Stimulated activated CD8-positive, alpha-beta memory T cell treated with anti-CD3 and anti-CD28 coated beads, Interleukin-7, amount 100 ng/mL, for 48 hours (primary cell): ENCODE measurements at places on chromosomes 4 and X.

DNA sequence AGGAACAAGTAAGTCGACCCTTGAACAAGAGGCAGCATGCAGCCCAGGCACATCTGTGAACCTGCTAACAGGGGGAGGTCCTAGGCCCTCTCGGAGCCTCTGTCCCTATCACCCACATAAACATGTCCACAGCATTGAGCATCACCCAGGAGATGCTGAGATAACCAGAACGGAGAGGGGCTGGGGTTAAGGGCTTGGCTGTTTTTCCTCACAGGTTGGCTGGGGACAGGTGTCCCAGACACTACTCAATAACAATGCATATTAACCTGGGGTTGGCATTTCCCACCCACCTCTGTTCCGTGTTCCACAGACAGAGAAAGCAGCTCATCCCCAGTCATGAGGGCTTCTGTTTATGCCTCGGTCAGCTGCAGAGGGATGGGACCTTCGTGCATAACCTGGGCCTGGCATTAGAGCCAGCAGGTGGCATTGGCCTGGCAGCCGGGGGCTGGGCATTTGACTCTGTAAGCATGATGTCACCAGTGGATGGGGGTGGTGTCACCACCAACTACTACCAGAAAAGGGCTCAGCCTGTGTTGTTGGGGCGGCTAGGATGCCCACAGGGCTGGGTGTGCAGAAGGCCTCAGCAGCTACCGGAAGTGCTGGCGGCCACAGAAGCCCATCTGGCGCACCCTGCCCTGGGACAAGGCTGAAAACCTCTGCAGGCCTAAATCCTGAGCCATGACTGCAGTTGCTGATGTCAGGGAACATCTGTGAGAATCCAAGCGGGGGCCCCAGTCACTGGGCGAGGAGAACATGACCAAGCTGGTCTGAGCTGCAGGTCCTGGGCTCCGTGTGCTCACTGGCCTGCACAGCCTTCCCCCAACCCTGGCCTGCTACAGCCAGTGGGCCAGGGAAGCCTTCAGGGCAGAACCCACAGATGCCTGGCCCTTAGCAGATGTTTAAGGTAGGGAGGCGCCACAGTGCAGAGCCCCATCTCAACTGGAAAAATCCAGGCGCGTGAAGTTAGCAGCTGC is 351.4 kb downstream of the NR3C2 start:
- DNase-seq, result no peak

- DNase-seq, result no peak
These were observed 84.5 kb downstream of the PRKG2 start for GRCh38 chr4:81130569-81130968.

DNA sequence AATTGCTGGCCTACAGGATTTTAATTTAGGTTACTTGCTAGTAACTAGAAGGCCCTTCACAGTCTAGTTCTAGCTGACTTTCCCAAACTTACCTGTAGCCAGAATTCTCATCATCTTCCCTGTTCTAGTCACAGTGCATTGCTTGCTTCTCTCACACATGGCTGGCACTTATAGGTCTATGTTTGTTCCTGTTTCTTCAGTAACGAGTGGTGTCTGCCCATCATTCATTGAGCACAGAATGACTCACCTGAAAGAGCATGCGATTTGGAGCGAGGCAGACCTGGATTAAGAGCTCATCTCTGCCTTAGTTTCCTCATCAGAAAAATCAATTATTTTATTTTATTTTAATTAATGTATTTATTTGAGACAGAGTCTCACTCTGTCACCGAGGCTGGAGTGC is 201.7 kb upstream of the ANK2 start:
- no peak for DNase-seq

DNA sequence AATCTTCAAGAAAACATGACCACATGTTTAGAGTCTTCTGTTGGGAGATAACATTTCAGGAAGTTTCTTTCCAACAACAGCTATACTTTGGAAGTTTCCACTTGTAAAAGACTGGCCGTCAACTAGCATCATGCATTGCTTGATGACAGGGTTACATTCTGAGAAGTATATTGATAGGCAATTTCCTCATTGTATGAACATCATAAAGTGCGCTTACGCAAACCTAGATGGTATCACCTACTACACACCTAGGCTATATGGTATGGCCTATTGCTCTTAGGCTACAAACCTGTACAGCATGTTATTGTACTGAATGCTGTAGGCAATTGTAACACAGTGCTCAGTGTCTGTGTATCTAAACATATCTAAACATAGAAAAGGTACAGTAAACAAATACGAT is 25.4 kb upstream of the CD40LG start:
- DNase-seq, result no peak

DNA sequence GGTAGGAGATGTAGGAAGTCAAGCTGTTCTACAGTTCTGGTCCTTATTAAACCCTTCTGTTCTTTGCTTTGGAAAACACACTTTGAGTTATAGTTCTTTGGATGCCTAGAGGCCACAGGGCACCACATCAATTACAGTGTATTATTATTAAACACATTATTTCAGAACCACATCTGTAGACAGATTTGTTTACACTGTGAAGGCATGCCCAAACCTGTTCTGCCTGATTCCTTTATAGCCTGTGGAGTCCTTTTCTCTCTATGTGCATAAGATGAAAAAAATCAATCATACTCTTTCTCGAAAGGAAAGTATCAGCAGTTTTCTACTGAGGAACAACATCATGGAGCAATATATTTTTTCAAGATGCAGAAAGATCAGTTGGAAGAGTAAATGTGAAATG is 371.3 kb upstream of the INTU start:
- DNase-seq, result no peak

DNA sequence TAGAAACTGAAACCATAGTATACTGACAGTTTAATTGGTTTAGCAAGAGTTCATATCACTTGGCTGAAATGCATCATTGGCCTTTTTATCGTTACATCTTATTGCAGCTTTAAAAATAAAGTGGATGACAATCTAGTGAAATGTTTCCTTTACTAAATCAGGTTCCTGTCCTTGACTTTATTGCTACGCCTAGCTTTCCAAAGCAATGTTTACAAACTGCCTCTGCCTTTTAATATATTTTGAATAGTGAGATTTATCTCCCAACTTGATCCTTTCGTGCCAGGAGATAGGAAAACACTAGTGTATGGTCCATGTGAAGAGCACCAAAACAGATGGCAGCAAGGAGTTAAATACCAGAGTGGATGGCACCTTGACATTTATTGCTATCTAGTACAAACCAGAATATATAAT is 67.0 kb downstream of the GPC3 start:
- DNase-seq, result no peak

DNA sequence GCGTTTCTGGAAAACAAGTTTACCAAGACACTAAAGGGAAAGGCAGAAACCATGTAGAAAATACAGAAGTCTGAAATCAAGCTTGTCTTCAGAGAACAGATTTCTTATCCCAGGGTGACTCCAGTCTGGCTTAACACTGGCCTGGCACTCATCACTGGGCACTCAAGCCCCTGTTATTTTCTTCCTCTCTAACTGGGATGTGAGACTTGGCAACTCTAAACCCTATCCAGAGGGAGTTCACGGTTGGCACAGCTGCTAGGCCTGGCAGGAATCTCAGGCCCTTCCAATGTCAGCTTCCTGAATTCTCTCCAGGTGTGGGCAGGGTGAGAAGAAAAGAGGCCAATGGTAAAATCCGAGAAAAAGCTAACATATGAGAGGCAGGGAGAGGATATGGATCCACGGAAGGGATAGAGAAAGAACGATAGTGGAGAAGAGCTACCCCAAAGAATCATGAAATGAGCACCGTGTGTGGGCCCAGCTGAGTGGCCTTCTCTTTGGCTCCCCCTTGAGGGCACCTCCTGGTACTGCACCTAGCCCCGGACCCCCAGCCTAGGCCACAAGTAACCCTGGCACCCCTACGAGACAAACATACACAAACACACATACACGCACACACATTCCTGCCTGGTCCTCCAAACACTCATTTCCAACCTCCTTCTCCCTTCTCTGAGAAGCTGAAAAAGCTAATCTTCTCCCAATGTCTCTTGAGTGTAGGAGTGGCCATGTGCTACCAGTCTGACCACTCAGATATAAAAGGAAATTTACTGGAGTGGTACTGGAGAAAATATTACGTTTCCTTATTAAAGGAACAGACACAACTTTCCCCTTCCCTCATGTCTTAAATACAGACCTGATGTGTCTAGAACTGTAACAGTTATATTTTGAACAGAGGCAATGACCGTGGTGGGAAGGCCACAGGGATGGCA is 16.6 kb upstream of the PTCHD1 start:
- no peak for DNase-seq

DNA sequence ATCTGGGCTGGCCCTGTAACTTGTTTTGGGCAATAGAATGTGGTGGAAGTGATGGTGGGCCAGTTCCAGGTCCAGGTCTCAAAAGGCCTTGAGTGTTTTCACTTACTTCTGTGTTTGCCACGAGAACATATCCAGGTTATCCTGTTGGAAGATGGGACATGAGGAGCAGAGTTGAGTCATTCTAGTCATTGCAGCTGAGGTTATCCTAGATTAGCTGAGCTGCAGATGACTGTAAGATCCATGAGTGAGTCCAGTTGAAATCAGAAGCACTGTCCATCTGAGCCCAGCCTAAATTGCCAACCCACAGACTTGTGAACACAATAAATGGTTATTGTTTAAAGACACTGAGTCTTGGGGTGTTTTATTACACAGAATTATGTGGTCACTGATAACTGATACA is 45.3 kb upstream of the RPS6KA3 start:
- DNase-seq, result no peak

GRCh38 chr4:122602277-122603142 is 18.4 kb downstream of the IL21 start:
- no peak for DNase-seq

- no peak for DNase-seq
These were observed 124.8 kb downstream of the ANTXR2 start for GRCh38 chr4:79948261-79948660.

GRCh38 chrX:2656257-2656836 is 34.7 kb upstream of the CD99 start:
- DNase-seq, result no peak

- no peak for DNase-seq
These were observed 2.9 kb upstream of the KCND1 start for GRCh38 chrX:48974574-48974973.

- no peak for DNase-seq
These were observed 363.2 kb downstream of the IL15 start for GRCh38 chr4:141999446-142000143.

GRCh38 chrX:49725923-49726904 is 30.4 kb upstream of the PAGE1 start:
- DNase-seq, result no peak

DNA sequence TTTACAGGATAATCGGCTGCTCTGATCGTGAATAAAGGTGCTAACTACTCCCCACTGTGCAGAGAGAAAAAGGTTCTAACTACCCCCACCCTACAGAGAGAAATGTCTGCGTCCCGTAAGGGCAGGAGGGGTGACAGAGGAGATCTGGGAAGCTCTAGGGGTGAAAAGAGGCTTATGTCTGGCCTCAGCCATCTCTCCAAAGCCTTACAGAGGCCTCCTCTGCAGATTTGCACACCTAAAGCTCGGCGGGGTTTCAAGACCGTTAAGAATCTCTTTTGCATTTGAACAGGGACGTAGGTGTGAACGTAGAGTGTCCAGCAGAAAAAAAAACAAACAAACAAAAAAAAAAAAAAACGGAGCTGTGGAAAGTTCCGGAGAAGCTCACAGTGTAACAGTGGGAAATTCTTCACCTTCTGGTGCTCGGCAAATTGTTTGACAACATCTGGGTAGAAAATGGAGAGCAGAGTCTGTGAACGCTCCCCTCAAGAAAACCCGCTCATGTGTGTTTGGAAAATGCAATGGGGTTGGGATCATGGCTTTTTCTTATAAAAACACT is 161.0 kb downstream of the SHOX start:
- no peak for DNase-seq

DNA sequence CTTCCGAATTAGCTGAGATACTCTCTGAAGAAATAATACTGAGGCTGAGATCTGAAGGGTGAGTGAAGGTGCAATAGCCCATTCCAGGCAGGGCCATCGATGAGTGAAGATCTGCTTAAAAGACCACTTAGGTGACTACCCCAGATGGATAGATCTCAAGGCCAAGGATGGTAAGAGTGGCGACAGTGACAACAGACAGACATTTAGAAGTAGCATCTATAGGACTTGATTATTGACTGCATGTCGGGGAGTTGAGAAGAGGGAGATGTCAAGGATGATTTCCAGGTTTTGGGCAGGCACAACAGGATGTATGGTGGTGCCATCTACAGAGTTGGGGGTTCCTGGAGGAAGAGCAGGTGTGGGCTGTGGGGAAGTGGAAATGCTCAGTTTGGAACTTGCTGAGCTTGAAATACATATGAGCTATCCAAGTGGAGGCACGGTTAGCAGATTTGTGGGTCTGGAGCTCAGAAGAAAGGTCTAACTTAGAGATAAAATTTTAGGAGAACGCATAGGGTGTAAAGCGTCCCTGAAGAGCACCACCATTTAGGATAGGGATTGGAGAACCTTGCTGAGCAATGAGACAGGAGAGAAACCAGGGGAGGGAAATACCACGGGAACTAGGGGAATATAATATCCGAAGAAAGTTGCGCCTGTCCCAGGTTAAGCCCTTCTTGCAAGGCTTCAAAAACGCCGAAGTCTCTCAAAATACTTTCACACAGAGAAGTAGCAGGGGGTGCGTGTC is 688 bp downstream of the UFSP2 start:
- no peak for DNase-seq

GRCh38 chrX:78283511-78283910 is 43.9 kb downstream of the CYSLTR1 start:
- no peak for DNase-seq

DNA sequence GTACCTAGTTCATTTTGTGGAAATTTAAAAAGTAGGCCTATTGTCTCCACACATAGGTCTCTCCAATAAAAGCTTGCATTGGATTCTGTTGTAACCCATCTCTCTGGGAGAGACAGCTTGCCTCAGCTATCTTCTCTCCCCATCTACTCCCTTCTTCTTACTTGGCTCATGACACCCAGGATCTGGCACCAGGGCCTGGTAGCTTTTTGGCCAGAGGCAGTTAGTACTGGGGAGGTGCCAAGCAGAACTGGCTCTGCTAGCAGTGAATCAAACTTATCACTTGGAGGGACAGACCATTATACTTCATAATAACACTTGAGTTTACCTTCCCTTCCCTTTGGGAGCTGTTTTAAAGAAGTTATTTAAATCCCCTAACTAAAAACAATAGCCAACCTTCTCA is 31.8 kb downstream of the PLAC1 start:
- no peak for DNase-seq

GRCh38 chr4:46698891-46699290 is 210.2 kb downstream of the COX7B2 start:
- DNase-seq, result no peak
